Stromal cell of bone marrow (primary cell): ENCODE measurements at places on chromosomes 2 and 18.

- no peak for DNase-seq
Measured at GRCh38 chr2:44537264-44537663, 175.5 kb downstream of the CAMKMT start.

DNA sequence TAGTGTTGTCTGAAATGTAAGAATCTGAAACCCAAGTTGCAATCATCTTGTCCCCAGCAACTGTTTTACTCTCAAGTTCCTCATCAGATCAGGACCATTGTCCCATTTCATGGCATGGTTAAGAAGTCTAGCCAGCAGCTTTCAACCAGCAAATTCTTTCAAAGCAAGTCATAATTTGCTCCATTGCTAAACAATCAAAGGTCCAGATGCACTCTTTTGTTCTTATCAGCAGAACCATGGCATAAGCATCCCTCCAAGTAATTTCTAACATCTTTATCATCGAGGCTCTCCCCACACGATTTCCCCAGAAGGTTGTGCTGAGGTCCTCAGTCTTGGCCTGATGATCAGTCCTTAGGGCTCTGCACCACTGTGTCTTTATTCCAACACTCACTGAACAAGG lies 67.5 kb upstream of the APCDD1 start:
- DNase-seq = no peak

DNA sequence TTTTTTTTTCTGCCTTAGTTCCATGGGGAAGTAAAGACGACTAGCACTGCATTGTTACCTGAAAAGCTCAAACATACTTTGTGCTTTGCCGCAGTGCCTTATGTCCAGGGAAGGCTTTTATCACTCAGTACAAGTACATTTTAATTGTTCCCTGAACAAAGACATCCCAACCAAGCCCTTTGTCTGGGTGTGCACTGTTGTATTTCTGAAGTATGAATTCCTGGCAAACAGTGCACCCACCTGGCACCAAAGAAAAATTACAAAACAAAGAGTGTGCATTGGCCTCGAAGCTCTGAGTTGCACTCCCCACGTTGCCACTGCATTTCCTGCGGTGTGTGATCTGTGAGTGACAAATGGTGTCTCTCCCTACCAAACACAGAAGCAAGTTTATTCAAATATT lies 858.5 kb upstream of the PIK3C3 start:
- no peak for DNase-seq

GRCh38 chr2:162002623-162003235 lies 71.3 kb downstream of the DPP4 start:
- no peak for DNase-seq

- no peak for DNase-seq
Measured at GRCh38 chr18:42289526-42289925, 334.5 kb downstream of the PIK3C3 start.

DNA sequence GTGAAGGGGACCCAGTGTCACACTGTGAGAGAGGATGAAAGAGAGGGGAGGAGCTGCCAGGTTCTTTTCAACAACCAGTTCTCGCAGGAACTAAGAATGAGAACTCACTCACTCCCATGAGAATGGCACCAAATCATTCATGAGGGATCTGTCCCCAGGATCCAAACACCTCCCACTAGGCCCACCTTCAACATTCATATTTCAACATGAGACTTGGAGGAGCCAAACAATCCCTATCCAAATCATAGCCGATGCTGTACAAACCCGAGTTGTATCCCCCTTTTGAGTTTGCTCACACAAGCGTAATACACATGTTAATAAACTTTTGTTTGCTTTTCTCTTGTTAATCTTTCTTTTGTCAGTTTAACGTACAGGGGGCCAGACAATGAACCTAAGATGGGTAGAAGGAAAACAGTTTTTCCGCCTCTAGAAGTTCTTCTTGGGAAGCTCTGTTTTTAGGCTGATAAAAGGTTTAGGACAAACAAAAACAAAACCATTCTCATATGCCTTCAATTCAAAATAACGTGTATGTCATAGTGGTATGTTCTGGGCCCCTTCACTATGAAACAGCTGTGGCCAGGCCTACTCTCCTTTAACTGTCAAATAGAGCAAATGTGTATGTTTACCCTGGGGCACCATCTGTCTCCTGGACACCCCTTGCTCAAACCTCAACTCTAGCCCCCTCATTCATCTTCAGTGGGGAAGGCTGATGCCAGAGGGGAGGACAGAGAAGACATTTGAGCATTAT lies 9.1 kb upstream of the TMEM37 start:
- no peak for DNase-seq

DNA sequence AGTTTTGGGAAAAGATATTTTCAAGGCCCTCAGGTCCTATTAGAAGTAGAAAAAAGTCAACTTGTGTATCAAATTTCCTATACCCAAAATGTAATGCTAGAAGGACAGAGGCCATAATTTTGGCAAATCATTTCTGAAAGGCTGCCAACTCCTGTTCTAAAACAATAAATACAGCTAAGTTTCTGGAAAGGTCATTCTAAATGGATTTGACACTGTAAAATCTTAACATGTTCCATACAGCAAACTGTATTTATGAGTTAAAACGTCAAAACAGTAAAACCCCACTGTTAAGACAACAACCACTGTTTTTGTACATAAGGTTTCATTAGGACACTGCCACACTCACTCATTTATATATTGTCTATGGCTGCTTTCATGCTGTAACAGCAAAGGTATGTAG lies 9.7 kb downstream of the FAM98A start:
- no peak for DNase-seq

DNA sequence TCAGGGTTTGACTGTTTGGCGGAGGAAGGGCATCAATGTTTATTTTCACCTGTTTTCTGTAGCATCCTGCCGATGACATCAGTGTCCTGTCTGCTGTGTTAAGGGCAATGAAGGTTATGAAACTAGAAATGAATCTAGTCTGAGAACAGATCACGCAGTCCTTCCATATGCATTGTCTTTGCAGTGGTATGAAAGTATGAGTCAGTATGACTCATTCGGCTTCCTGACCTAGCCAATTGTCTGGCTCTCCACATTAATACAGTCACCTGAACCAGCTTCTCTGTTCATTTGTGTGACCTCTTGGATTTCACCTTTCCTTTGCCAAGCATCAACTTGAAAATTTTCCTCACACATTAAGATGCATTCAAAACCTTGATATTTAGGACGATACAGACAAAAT lies 353.8 kb downstream of the RND3 start:
- no peak for DNase-seq

- DNase-seq = no peak
Measured at GRCh38 chr18:7735196-7735595, 168.1 kb downstream of the PTPRM start.

DNA sequence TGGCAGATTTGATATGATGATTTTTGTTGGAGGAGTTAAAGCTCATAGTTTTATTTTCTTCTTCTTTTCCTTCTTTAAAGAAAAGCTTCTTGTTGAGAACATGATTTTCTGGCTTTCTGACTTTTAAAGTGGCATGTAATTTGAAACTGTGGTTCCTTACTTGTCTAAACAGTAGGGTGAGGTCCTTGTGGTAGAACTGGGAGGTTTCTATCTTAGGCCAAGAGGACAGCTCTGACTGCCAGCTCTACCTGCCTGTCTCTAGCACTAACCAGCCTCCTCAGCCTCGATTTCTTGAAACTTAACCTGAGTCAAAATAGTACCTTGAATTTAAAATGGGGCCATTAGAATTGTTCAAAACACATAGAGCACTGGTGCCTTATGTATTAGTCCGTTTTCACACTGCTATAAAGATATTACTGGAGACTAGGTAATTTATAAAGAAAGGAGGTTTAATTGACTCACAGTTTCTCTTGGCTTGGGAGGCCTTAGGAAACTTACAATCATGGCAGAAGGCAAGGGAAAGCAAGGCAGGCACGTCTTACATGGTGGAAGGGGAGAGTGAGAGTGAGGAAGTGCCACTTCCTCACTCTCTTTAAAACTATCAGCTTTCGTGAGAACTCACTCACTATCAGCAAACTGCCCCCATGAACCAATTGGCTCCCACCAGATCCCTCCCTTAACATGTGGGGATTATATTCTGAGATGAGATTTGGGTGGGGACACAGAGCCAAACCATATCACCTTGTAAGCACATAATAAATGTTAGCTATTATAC lies 119.0 kb downstream of the CERS6 start:
- DNase-seq = no peak

GRCh38 chr2:144711630-144712549 lies 192.0 kb upstream of the ZEB2 start:
- no peak for DNase-seq

- no peak for DNase-seq
Measured at GRCh38 chr2:240256704-240257637, 116.5 kb upstream of the OTOS start.

- DNase-seq = no peak
Measured at GRCh38 chr2:98807221-98807620, 76.3 kb upstream of the MGAT4A start.

DNA sequence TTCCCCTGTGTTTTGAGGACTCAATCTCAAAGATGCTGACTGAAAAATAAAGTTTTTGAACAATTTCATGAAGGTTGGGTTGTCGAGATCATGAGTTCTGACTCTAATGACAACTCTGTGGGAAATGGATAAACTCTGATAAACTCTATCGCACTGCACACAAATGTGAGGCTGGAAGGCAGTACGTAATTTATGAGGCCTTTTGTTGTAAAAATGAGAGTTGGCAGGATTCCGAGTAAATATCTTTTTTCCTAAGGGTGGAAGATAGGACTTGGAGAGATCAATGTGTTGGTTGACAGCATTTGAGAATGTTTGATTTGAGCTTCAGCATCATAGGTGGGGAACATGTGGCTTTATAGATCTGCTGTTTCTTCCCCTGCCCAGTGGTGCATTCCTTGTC lies 90.4 kb downstream of the SPTBN1 start:
- no peak for DNase-seq

DNA sequence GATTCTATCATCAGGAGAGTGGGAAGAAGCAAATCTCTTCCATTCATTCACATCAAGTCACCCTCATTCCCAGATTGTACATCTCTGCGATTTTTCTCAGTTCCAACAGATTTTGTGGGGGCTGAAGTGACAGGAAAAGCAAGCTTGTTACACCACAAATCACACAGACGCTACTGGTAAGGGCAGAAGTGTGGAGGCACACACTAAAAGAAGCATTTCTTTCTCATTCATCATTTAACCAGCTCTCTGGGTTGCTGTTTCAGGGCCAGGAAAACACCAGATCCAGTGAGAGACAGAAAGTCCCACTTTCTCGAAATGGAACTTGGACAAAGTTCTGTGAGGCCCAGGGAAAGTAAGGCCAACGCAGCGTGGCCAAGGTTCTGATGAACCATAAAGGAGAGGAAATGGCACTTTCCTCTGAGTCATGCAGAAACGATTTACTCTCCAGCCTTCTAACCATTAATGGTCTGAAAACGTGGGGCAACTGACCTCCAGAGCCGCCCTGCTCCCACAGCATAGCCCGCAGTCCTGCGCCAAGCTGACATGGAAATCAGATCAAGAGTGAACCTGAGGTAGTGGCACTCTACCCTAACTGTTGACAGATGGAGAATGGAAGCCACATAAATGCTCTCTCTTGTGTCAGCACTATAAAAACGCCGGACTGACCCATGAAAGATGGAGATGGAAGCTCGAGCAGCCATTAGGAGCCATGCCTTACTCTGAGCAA lies 191.0 kb downstream of the C1D start:
- DNase-seq = peak; percentile 78

- no peak for DNase-seq
Measured at GRCh38 chr2:101486258-101486701, 11.4 kb upstream of the RFX8 start.

GRCh38 chr2:12256206-12256605 lies 460.5 kb upstream of the TRIB2 start:
- no peak for DNase-seq
